Activated T-cell treated with anti-CD3 and anti-CD28 coated beads, Interleukin-2, amount 50 U/mL, for 72 hours (primary cell): ENCODE measurements at places on chromosomes 1 and 21. TPM values are rescaled to one million over a fixed set of nuclear protein-coding genes. Genes with fewer than 3 reads are reported as not detected.

DNA sequence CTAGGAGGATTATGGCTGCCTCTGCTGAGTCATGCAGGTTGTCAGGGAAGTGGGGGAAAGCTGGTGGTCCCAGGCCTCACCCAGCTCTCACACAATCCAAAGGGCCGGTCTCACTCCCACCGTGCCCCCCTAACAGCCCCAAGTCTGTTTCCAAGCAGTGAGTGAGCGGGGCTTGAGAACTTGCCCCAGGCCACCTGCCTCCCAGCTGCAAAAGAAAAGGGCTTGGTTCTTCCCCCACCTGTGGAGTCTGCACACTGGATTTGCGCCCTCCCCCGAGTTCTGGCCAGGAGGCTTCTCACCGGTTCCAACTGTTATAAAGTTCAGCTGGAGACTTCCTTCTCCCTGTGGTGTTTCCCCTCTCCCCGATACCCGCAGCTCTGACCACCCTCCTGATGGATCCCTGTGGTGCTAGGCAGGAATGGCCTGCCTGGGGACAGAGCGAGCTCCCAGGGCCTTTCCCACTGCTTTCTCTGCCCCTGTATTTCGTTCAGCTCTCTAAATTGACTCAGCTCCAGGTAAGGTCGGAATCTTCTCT, 222.3 kb downstream of the BARHL2 start:
- no peak overlapping the region for H3K4me3 ChIP-seq
- no peaks in the 10 kb centered on the region for H3K36me3 ChIP-seq
- DNase-seq, result no peak
- H3K27me3 ChIP-seq, result peaks cover 18% of the 10 kb centered on the region
- H3K4me1 ChIP-seq, result no peaks in the 10 kb centered on the region

- no peaks in the 10 kb centered on the region for H3K36me3 ChIP-seq
- DNase-seq, result no peak
- H3K27me3 ChIP-seq, result peaks cover 37% of the 10 kb centered on the region
- no peak overlapping the region for H3K27ac ChIP-seq
Measured at GRCh38 chr1:16226490-16227179, 10.3 kb downstream of the CPLANE2 start.

DNA sequence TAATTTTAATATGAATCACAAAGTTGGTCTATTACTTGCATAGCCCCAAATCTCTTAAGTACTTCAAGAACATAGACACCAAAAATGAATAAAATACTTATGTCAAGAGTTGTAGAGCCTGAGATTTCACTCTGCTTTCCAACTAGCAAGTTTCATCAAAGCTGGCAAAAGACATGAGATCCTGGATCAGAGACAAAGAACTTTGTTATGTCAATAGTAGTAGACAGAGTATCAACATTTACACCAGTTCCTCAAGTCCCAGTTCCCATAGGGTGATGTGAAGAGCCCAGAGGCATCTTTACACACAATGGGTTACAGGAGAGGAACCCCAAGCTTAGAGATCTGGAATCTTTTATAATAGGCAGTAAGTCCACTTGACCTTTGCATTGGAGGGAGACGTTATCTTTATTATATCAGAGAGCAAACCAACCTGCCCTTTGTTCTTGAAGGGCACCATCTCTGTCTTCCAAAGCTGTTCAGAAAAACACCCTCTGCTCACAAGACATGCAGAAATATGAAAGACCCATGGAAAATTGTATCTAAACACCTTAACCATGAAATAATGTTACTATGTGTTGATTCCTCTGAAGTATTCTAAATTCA, 174.4 kb upstream of the GALNT2 start:
- H3K36me3 ChIP-seq, result no peaks in the 10 kb centered on the region
- no peak overlapping the region for H3K4me3 ChIP-seq
- no peak for DNase-seq
- H3K4me1 ChIP-seq, result no peaks in the 10 kb centered on the region

DNA sequence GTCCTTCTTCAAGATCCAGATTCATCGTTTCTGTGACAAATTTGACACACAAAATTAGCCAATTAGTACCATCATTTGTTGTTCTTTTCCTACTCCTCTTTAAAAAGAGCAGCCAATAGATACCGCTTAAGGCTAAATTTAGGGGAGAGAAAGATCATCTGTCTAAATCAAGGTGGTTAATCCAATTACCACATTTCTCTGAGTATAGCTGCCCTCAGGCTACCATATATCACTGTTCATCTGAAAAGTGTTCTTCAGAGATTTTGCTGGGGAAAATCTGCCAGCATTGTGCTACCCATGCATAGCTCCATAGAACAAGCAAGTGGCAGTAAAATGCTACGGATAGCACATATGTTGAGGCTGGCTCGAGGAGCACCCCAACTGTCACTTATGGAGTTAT, 110.3 kb upstream of the ESRRG start:
- no peaks in the 10 kb centered on the region for H3K27me3 ChIP-seq
- DNase-seq, result no peak
- H3K27ac ChIP-seq, result no peak overlapping the region

DNA sequence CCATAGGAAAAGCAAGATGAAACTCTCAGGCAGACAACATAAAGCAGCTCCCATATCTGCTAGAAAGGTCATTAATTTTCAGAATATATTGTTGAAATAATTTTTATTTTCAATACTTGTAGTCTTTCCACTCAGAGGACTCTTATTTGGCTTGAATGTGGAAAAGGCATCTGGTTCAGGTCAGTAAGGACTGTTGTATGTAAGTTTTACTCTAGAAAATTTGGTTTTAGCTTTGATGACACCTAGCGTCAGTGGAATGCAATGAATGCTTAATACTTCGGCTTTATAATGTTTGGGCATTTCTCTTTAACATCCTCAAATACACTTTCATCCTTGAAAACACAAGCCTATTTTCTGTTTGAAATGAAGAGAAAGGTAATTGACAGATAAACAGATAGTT, 63.3 kb downstream of the LRRC40 start:
- no peaks in the 10 kb centered on the region for H3K36me3 ChIP-seq
- H3K4me3 ChIP-seq, result no peak overlapping the region
- no peak for DNase-seq
- no peaks in the 10 kb centered on the region for H3K27me3 ChIP-seq
- no peak overlapping the region for H3K27ac ChIP-seq

AURKAIP1 gene
- total RNA-seq, result 97.7 TPM

C4BPA gene
- not detected for total RNA-seq

HSPG2 gene
- total RNA-seq, result 11.5 TPM
